ENCODE measurements at places on chromosomes 2 and 18. TPM values are rescaled to one million over a fixed set of nuclear protein-coding genes. Genes with fewer than 3 reads are reported as not detected.

DNA sequence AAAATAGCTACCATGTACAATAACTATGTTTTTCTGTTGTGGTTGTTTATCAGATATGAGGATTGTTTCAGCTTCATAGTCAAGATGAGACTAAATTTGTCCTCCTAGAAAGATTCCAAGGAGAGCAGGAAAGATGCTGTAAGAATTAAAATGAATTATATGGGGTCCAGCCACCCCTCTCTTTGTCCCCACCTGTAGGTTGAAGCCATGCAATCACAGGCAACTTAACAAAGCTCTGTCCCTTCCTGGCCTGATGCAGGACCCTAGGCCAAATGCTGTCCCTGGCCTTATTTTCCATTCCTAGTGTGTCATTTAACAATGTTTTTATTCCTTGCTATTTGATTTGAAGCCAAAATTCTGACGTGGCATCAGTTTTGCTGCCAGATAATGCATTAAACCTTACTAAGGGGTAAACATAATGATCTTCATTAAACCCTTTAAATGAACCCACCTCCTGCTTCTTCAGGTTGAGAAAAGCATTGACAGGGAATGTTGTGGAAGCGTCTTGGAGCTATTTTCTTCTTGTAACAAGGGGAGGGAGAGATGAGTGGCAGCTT, 240.9 kb upstream of the ZNF521 start:
- no peaks in the 10 kb centered on the region for H3K27me3 ChIP-seq
- H3K4me3 ChIP-seq: no peak overlapping the region

The IAH1 gene
- polyA plus RNA-seq: 35.0 TPM

DNA sequence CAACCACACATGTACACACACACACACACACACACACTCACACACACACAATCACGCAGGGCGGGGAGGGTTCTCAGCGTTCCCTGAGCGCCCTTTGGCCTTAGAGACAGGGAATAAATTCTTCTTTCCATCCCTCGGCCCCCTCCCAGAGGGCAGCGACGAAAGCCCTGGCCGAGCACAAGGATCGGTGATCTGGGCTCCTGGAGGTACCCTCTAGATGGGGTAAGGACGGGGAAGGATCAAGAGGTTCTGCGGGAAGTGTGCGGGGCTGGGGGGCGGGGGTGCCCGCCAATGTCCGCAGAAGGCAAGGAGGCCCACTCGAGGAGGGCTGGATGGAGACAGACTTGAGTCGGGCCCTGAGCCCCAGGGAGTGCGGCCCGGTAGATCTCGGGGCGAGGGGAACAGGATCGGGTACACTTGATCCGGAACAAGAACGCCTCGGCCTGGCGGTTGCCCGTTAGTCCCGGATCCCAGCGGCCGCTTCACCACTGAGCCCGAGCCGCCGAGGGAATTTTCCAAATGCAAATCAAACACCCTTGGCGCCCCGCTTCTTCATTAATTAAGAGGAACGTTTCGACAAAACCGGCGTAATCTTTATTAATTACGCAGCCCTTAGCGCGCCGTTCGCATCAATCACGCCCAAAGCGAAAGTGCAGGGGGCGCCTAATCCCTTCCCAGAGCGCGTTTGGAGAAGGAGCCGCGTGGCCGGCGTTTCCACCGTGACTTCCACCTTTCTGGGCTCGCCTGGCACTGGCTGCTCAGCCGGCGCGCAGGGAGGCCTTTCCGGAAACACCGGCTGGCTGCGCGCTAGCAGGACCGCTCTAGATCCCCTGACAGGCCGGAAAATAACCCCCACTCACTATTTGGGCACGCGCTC, 7.0 kb upstream of the PAX3 start:
- H3K27me3 ChIP-seq: peaks cover 100% of the 10 kb centered on the region
- DNase-seq: no peak
- no peak overlapping the region for H3K27ac ChIP-seq

The CCDC141 gene
- polyA plus RNA-seq: 0.27 TPM

DNA sequence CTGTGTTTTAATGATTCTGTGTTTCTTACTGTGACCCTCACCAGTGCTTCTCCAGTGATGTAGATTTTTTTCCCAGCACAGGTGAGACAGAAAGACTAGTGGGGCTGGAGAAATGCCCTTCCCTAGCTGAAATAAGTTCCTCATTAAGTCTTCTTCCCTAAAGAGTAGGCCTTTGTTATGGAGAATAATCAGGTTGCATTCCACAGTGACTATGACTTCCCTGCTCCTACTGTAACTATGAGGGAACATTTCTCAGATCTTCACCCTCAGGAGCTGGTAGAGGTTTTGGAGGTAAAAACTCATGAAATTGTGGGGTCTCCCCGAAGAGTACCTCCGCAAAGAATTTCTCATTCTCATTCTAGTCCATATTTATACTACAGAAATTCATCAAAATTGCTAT, 286.2 kb downstream of the GRB14 start:
- H3K36me3 ChIP-seq: no peaks in the 10 kb centered on the region
- H3K27me3 ChIP-seq: no peaks in the 10 kb centered on the region
- no peak for DNase-seq
- H3K4me1 ChIP-seq: no peaks in the 10 kb centered on the region
- H3K4me3 ChIP-seq: no peak overlapping the region
- no peak overlapping the region for H3K27ac ChIP-seq

GRCh38 chr2:72326759-72327158, 179.1 kb upstream of the CYP26B1 start:
- H3K4me1 ChIP-seq: no peaks in the 10 kb centered on the region
- no peaks in the 10 kb centered on the region for H3K27me3 ChIP-seq
- no peak overlapping the region for H3K27ac ChIP-seq
- H3K36me3 ChIP-seq: no peaks in the 10 kb centered on the region

GRCh38 chr2:122019724-122020123, 264.3 kb downstream of the TSN start:
- DNase-seq: peak; percentile 78
- H3K4me3 ChIP-seq: no peak overlapping the region
- no peaks in the 10 kb centered on the region for H3K4me1 ChIP-seq
- H3K27ac ChIP-seq: no peak overlapping the region
- no peaks in the 10 kb centered on the region for H3K27me3 ChIP-seq
- no peaks in the 10 kb centered on the region for H3K36me3 ChIP-seq

DNA sequence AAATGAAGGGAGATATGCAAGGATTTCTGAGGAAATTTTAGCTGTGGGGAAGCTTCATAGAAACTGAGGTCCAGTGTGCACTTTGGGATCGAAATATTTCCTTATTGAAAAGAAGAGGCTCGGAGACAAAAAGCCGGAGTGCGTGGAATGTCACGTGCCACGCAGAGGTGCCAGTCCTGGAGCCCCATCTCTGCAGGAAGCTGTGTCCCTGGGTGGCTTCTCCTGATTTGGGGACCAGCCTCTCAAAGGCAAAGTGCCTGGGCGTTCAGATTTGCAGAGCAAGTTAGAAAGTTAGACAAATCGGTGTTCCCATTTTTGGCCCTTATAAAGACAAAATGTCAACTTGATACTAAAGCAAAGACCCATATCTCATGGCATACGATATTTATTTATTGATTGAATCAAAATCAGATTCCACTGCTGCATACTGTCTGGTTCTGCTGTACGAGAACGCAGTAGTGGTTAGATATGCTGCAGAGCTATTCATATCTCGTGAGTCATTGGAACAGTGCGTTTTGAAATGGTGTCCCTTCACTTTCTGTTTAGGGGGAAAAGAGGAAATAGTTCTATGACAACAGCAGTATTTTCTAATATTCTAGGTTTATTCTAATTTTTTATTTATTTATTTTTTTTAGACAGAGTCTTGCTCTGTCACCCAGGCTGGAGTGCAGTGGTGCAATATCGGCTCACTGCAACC, 9.1 kb upstream of the ATG16L1 start:
- H3K36me3 ChIP-seq: no peaks in the 10 kb centered on the region
- peak overlapping the region; percentile 68 for H3K27ac ChIP-seq
- H3K4me1 ChIP-seq: no peaks in the 10 kb centered on the region
- H3K4me3 ChIP-seq: no peak overlapping the region

- no peaks in the 10 kb centered on the region for H3K27me3 ChIP-seq
- no peaks in the 10 kb centered on the region for H3K36me3 ChIP-seq
- no peak overlapping the region for H3K27ac ChIP-seq
- no peak overlapping the region for H3K4me3 ChIP-seq
- no peak for DNase-seq
- no peaks in the 10 kb centered on the region for H3K4me1 ChIP-seq
Observed at GRCh38 chr2:226295123-226295522, 504.5 kb downstream of the IRS1 start.

- H3K4me3 ChIP-seq: no peak overlapping the region
- no peaks in the 10 kb centered on the region for H3K27me3 ChIP-seq
- no peak for DNase-seq
- no peaks in the 10 kb centered on the region for H3K4me1 ChIP-seq
- no peak overlapping the region for H3K27ac ChIP-seq
Observed at GRCh38 chr2:201891676-201892075, 85.3 kb downstream of the CDK15 start.

- no peak overlapping the region for H3K27ac ChIP-seq
- H3K27me3 ChIP-seq: no peaks in the 10 kb centered on the region
- H3K4me1 ChIP-seq: no peaks in the 10 kb centered on the region
- no peak for DNase-seq
Observed at GRCh38 chr18:46449033-46449432, 208.0 kb downstream of the LOXHD1 start.

The TWIST2 gene
- 1.7 TPM for polyA plus RNA-seq

DNA sequence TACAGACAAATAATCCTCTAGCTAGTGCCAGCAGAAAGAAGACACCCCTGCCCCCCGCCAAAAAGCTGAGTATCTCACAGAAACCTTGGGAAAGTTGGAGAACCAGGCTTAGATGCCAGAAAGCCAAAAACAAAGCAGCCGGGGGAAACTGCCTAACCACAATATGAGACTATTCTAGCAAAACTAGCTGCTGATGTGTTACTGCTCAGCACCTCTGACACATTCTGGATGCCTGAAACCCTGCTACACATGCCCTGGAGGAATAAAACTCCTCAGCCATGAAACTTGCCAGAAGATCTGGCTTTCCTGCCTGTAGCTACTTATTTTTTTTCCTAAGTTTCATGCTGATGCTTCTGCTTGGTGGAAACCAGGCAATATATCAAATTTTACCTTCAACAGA, 122.7 kb upstream of the GCFC2 start:
- DNase-seq: no peak
- no peaks in the 10 kb centered on the region for H3K36me3 ChIP-seq
- H3K4me1 ChIP-seq: no peaks in the 10 kb centered on the region

DNA sequence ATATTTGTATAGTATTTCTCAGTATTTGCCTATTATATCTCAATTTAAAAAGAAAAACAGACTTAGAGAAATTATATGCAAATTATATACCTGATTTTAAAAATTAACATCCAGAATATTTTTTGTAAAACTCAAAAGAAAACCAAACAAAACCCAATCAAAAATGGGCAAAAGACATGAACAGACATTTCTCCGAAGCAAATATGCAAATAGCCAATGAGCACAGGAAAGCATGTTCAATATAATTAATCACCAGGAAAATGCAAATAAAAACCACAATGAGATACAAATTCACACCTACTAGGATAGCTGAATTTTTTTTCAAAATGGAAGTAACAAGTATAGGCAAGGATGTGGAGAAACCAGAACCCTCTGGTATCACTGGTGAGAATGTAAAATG, 108.0 kb downstream of the USP34 start:
- peaks cover 10% of the 10 kb centered on the region for H3K36me3 ChIP-seq
- H3K27ac ChIP-seq: no peak overlapping the region
- no peak overlapping the region for H3K4me3 ChIP-seq
- H3K4me1 ChIP-seq: no peaks in the 10 kb centered on the region
- DNase-seq: no peak

DNA sequence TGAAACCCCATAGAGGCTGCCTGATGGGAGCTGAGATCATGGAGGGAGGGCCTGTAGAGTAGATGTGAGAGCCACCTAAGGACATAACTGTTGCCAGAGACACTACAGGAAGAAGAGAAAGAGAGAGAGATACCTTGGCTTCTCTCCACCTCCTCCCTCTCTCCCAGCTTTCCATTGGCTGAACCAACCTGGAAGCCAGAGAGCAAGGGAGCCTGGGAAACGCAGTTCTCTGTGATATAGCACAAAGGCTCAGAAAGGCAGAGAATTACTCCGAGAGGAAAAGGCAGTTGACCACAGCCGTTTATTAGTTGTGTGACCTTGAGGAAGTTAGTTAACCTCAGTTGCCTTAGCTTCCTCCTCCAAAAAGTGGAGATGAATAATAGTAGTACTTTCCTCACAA, 37.7 kb upstream of the MAT2A start:
- H3K4me1 ChIP-seq: peaks cover 4% of the 10 kb centered on the region
- peak; percentile 21 for DNase-seq
- H3K27ac ChIP-seq: no peak overlapping the region

The SLC9A4 gene
- not detected for polyA plus RNA-seq

DNA sequence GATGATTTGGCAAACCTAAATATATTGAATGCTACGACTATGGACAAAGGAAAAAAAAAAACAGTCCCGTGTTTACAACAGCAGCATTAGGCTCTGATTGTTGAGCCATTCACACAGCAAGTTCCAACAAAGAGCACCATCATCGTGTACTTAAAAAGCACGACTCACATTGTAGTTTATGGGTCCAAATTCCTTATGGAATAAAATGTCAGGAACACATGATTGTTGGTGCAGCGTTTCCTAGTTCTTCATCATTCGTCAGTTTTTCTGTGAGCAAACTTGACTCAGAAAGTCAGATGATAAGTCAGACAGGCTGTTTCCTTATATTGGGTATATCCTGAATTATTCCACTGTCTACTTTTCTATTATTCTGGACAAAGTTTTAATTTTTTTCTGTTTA, 10.0 kb upstream of the KIDINS220 start:
- H3K4me1 ChIP-seq: no peaks in the 10 kb centered on the region
- H3K27ac ChIP-seq: no peak overlapping the region
- no peak for DNase-seq
- H3K27me3 ChIP-seq: no peaks in the 10 kb centered on the region

The FAM237A gene
- polyA plus RNA-seq: not detected

The COBLL1 gene
- polyA plus RNA-seq: 5.6 TPM

GRCh38 chr18:4106407-4107033, 348.6 kb downstream of the DLGAP1 start:
- no peak overlapping the region for H3K27ac ChIP-seq
- H3K4me1 ChIP-seq: no peaks in the 10 kb centered on the region
- no peak overlapping the region for H3K4me3 ChIP-seq
- H3K36me3 ChIP-seq: no peaks in the 10 kb centered on the region

The SOX11 gene
- 0.03 TPM for polyA plus RNA-seq

GRCh38 chr2:67186871-67187270, 210.3 kb upstream of the ETAA1 start:
- no peaks in the 10 kb centered on the region for H3K4me1 ChIP-seq
- H3K36me3 ChIP-seq: no peaks in the 10 kb centered on the region
- H3K27me3 ChIP-seq: no peaks in the 10 kb centered on the region
- DNase-seq: no peak

Data from small intestine (tissue), 16 donors.